Activated naive CD8-positive, alpha-beta T cell treated with anti-CD3 and anti-CD28 coated beads, Interleukin-2, amount 10 ng/mL, durations not matched to agents 7 days and 5 days (primary cell): ENCODE measurements at places on chromosomes 3 and 15. TPM values are rescaled to one million over a fixed set of nuclear protein-coding genes. Genes with fewer than 3 reads are reported as not detected.

B4GALT4 gene
- 13.8 TPM for total RNA-seq

WDR48 gene
- total RNA-seq = 39.4 TPM

ZBBX gene
- total RNA-seq = not detected

FMN1 gene
- total RNA-seq = 0.45 TPM

GHRL gene
- total RNA-seq = 0.53 TPM

GMPS gene
- 84.0 TPM for total RNA-seq

VWA5B2 gene
- total RNA-seq = not detected

CACNA2D2 gene
- total RNA-seq = 2.1 TPM

SPG21 gene
- 57.0 TPM for total RNA-seq

AGBL1 gene
- not detected for total RNA-seq

RLBP1 gene
- not detected for total RNA-seq

LMAN1L gene
- 0.37 TPM for total RNA-seq

GPR149 gene
- total RNA-seq = not detected

UBR1 gene
- total RNA-seq = 39.4 TPM

CAPN7 gene
- 52.3 TPM for total RNA-seq

MEX3B gene
- 0.75 TPM for total RNA-seq

APBA2 gene
- total RNA-seq = 66.0 TPM

TMEM207 gene
- total RNA-seq = not detected

CTXND1 gene
- total RNA-seq = not detected

FGF12 gene
- total RNA-seq = not detected

DOCK3 gene
- total RNA-seq = 3.4 TPM

RFX7 gene
- 42.5 TPM for total RNA-seq

SST gene
- total RNA-seq = not detected

FRMD4B gene
- 8.3 TPM for total RNA-seq

PPP2R3A gene
- total RNA-seq = 0.23 TPM

SAMD7 gene
- not detected for total RNA-seq

MKRN2OS gene
- not detected for total RNA-seq
